ENCODE measurements at places on chromosomes 11 and 22. TPM values are rescaled to one million over a fixed set of nuclear protein-coding genes. Genes with fewer than 3 reads are reported as not detected.

DNA sequence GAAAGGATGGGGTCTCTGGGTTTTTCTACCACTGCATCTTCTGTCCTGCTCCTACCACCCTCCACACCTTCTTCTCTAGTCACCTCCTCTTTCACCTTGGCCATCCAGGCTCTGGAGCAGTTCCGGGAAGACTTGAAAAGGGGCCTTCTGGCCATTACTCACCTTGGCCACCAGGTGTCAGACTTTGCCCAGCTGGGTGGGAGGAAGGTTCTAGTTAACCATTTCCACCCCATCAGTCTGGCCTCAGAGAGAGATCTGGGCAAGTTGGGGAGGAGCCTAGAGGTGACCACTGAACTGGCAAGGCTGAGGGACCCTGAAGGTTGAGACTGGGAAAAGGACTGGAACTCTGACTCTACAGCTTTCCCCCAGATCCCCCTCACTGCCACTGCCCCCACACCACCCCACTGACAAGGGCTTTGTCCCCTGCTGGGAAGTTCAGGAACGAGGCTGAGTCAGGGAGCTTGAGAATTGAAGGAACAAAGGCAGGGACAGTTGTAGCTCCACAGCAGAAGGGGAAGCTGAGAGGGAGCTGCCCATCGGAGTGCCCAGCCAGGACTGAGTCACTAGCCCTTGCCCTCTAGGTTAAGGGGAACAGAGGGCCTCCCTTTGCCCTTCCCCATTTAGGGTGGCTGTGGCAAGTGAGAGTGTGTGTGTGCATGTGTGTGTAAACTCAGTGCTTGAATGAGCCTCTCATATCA lies 3.7 kb upstream of the POLD4 start:
- H3K4me3 ChIP-seq = peak overlapping the region; percentile 30
- H3K27ac ChIP-seq = peak overlapping the region; percentile 79
- no peaks in the 10 kb centered on the region for H3K36me3 ChIP-seq

DNA sequence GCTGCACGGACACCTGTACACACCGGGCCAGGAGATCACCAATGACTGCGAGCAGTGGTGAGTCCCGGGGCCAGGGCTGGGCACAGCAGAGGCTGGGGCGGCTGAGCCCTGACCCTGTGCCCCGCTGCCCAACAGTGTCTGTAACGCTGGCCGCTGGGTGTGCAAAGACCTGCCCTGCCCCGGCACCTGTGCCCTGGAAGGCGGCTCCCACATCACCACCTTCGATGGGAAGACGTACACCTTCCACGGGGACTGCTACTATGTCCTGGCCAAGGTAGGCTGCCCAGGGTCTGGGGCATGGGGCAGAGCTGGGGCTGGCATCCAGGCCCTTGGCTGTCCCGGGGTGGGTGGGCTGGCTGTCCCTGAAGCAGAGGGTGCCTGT lies 7.7 kb downstream of the MUC2 start:
- DNase-seq = no peak
- no peaks in the 10 kb centered on the region for H3K4me1 ChIP-seq
- H3K27me3 ChIP-seq = no peaks in the 10 kb centered on the region
- no peak overlapping the region for H3K27ac ChIP-seq
- H3K4me3 ChIP-seq = no peak overlapping the region
- H3K36me3 ChIP-seq = no peaks in the 10 kb centered on the region

DNA sequence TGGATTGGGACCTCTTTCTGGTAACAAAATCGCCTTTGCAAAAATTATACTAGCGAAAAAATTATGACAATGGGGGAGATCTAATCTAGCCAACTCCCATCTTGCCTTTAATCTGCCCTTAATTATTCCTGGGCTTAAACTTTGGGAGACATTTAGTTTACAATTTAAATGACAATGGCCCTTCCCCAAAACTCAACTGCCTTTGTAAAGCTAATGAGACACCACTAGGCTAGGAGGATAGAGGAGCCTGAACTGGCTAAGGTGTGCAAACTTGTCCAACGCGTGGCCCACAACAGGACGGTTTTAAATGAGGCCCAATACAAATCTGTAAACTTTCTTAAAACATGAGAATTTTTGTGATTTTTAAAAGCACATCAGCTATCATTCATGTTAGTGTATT lies 67.3 kb downstream of the RSF1 start:
- H3K4me1 ChIP-seq = peaks cover 13% of the 10 kb centered on the region
- no peak overlapping the region for H3K27ac ChIP-seq
- H3K4me3 ChIP-seq = no peak overlapping the region
- no peaks in the 10 kb centered on the region for H3K27me3 ChIP-seq

DNA sequence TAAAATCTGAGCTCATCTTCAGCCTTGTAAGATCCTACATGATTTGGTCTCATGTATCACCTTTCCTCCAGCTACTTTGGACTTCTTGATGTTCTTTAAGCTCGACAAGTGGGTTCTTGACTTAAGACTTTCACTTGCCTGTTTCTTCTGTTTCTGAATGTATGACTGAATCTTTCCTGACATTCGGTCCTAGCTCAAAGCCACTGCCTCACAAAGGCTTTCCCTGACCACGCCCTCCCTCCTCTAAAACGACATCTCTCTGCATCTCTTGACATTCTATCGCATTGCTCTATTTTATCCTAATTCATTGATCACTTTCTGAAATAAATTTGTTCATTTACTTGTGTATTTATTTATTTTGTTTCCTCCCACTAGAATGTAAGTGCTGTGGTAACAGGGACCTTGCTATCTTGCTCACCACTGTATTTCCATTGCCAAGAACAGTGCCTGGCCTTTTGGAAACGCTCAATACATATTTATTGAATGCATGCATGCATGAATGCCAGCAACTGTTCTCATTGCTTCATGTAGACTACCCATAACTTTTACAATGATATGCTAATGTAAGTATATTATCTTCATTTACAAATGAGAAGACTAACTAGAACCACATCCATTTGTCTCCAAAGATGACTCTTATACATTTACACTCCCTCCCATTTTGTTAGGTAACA lies 43.0 kb downstream of the LMO2 start:
- no peak overlapping the region for H3K27ac ChIP-seq
- no peak for DNase-seq
- H3K36me3 ChIP-seq = no peaks in the 10 kb centered on the region
- no peak overlapping the region for H3K4me3 ChIP-seq
- H3K27me3 ChIP-seq = peaks cover 20% of the 10 kb centered on the region
- no peaks in the 10 kb centered on the region for H3K4me1 ChIP-seq

GRCh38 chr11:78653294-78653909 lies 78.7 kb upstream of the NARS2 start:
- peaks cover 40% of the 10 kb centered on the region for H3K4me1 ChIP-seq
- H3K4me3 ChIP-seq = no peak overlapping the region
- no peaks in the 10 kb centered on the region for H3K36me3 ChIP-seq

DNA sequence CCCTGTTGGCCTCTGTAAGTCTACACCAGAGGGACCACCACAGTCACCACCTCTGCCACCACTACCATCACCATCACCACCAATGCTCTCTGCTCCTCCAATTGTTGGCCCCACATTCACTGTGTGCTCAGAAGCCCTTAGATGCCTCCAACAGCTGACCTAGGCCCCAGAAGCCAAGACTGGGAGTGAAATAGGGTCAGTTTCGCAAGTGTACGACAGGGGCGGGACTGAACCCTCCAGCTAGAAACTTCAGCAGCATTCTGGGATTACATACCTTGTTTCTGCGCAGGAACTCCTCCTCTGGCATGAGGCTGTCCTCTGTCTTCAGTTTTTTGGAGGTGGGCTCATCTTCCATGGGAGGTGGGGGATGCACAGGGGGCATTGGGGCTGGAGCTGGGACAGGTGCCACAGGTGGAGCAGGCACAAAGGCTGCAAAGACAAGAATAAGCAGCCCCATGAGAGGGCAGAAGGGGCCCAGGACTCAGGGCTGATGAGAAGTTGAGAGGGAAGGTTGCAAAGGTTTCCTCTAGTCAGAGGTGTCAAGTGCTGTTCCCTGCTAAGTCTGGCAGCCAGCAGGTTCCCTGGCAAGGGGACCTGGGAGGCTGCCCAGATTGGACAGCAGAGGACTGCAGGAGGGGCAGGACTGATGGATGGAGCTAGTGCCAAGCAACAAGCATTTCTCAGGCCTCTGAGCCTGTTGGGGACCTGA lies 10.2 kb upstream of the TBC1D10A start:
- H3K36me3 ChIP-seq = peaks cover 87% of the 10 kb centered on the region
- no peak for DNase-seq
- peak overlapping the region; percentile 29 for H3K27ac ChIP-seq
- H3K4me3 ChIP-seq = no peak overlapping the region
- H3K4me1 ChIP-seq = peaks cover 43% of the 10 kb centered on the region
- no peaks in the 10 kb centered on the region for H3K27me3 ChIP-seq

DNA sequence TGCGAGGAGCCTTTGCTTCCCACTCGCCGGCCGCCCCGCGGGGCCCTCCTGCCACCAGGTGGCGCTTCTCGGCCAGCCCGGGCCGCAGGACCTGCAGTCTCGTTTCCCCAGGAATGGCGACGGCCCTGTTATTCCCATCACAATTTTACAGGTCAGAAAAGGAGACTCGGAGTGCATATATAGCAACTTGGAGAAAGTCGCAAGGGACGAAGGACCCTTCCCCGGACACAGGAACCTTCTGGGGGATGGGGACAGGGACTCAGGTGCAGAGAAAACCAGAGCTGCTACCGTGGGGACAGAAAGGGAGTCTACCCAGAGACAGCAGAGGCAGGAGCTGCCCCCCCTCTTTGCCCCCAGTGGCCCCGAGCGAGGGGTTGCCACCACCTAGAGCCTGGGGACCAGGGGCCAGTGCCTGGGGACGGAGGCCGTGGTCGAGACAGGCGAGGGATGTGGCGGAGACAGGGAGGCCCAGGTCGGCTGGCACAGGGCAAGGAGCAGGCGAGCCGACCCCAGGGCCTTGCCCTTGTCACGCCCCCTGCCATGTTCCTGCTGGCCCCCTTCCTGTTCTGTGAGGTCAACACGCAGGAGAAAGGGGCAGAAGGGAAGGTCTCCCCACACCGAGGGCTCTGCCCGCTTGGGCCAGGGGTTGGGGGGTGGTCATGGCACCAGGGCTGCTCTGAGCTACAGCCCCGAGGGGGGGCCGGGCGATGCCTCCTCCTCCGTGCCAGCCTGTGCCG lies 3.5 kb upstream of the KRTAP5-6 start:
- no peaks in the 10 kb centered on the region for H3K36me3 ChIP-seq
- peak overlapping the region; percentile 66 for H3K4me3 ChIP-seq
- peak; percentile 86 for DNase-seq
- H3K4me1 ChIP-seq = peaks cover 5% of the 10 kb centered on the region

DNA sequence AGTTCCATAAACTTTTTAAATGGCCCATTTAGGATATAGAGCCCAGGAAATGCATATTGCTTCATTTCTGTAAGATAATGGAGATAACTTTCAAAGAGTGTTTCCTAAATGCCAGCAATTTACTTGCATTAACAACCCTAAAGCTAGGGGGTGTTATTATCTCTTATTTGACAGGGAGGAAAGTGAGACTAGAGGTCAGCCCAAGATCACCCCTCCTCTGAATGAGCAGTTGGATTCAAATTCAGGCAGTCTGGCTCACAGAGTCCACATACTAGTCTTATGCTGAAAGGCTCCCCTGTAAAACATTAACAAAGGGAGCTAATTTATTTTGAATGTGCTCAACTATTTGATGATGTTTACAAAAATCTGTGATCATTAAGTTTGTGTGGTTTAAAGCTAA lies 49.9 kb upstream of the TRIM77 start:
- no peak overlapping the region for H3K4me3 ChIP-seq
- H3K27me3 ChIP-seq = no peaks in the 10 kb centered on the region
- no peak overlapping the region for H3K27ac ChIP-seq
- no peaks in the 10 kb centered on the region for H3K4me1 ChIP-seq
- no peaks in the 10 kb centered on the region for H3K36me3 ChIP-seq

DNA sequence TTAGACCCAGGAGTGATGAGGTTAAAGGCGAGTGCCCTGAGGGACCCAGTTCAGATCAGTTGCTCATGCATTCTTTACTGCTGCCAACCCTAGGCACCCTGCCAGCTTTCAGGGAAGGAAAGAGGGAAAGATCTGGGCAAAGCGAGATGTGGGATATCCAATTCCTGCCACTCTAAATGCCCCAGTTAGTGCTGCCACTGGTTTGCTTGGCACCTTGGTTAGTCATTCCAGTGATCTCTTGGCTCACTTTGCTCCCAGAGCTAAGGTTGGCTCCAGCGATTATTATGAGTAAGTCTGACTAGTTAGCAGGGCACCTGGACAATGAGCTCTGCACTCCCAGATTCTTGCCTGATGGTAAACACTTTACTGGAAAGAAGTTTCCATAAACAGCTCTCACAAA lies 85.0 kb downstream of the INSC start:
- H3K27me3 ChIP-seq = no peaks in the 10 kb centered on the region
- no peaks in the 10 kb centered on the region for H3K4me1 ChIP-seq
- H3K4me3 ChIP-seq = no peak overlapping the region
- no peaks in the 10 kb centered on the region for H3K36me3 ChIP-seq
- DNase-seq = no peak

DNA sequence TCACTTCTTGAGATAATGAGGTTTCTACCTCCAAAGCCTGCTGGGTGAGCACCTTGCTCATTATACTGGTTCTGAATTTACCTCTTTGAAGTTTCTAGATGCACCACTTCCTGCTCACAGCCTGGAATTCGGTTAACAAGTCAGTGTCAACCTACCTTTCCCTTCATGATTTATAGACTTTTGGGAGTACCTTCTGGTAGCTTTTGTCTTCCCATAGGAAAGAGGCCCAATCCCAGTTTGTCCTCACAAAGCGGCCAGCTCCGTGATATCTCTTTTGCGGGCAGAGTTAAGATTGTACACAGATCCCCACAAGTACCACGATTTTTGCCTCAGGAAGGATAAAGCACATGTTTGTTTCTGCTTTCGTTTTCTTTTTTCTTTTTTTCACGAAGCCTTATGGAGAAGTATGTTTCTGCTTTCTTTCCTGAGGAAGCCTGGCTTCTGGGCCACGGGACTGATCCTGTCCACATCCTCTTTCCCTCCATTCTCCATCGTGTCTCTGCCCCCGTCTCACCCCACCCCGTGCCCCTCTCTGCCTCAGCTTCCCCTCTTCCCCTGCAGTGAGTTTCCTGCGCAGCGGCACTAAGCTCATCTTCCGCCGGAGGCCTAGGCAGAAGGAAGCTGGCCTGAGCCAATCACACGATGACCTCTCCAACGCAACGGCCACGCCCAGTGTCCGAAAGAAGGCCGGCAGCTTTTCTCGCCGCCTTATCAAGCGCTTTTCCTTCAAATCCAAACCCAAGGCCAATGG lies 5.7 kb upstream of the HINFP start:
- peak overlapping the region; percentile 95 for H3K27ac ChIP-seq
- peaks cover 45% of the 10 kb centered on the region for H3K36me3 ChIP-seq
- H3K27me3 ChIP-seq = no peaks in the 10 kb centered on the region
- H3K4me1 ChIP-seq = peaks cover 27% of the 10 kb centered on the region
- peak; percentile 35 for DNase-seq

DNA sequence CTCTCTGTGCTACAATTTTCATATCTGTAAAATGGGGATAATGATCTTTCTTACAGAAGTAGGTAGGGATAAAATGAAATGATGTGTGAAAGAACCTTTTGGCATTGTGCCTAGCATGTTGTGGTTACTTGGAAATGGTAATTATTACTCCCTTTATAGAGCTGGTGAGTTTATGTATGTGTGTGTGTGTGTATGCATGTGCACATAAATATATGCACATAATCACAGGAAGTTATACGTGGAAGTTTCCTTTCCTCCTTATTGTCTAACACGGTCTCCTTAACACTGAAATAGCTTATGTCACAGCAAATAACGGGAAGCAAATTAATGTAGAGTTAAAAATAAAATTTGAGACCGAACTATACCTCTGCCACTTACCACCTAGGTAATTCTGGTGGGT lies 163.7 kb upstream of the ZBED5 start:
- no peak for DNase-seq
- no peaks in the 10 kb centered on the region for H3K36me3 ChIP-seq
- H3K27me3 ChIP-seq = no peaks in the 10 kb centered on the region
- H3K4me1 ChIP-seq = no peaks in the 10 kb centered on the region
- no peak overlapping the region for H3K27ac ChIP-seq

The CCDC89 gene
- not detected for total RNA-seq

The CRYBA4 gene
- not detected for total RNA-seq

The MN1 gene
- 0.12 TPM for total RNA-seq

The TEX12 gene
- 0.34 TPM for total RNA-seq

The CRYBB3 gene
- total RNA-seq = not detected

The PAX6 gene
- total RNA-seq = not detected
